Hindlimb muscle (tissue), 1 donor: ENCODE measurements at places on chromosomes 2 and 18.

GRCh38 chr2:62219407-62220159 lies 23.7 kb downstream of the B3GNT2 start:
- no peak for DNase-seq

GRCh38 chr2:71720283-71720560 lies 266.9 kb downstream of the DYSF start:
- DNase-seq = no peak

DNA sequence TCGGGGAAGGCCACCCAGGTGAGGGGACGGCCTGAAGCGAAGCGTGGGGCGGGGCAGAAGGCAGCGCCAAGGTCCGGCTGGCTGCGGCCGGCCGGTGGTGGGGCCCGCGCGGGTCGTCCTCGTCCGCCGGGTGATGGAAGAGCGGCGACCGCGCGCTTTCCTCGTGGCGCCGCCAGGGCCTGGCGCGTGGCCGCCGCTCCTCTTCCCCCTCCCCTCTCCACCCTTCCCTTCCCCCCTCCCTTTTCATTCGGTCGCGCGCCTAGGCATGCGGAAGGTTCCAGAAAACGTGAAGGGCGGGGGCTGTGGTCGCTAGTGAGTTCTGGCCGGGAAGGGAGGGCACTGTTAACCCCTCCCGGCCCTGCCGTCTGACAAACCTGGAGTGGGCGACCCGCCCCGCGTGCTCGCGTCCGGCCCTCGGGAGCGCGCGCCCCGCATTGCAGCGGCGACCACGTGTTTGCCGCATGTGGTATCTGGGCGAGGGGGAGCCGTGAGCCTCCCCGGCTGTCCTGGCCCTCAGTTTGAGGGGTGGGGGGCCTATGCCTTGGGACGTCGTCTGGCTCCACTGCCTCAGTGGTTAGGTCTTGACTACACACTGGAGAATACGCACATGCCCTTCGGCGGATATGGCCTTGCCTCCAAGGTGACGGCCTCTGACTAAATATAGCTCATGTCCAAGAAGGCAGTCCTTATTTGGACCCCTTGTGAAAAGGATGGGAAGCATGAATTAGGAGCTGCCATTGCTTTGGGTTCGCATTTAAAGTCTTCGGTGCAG lies 579 bp downstream of the MAT2A start:
- DNase-seq = peak; percentile 86

DNA sequence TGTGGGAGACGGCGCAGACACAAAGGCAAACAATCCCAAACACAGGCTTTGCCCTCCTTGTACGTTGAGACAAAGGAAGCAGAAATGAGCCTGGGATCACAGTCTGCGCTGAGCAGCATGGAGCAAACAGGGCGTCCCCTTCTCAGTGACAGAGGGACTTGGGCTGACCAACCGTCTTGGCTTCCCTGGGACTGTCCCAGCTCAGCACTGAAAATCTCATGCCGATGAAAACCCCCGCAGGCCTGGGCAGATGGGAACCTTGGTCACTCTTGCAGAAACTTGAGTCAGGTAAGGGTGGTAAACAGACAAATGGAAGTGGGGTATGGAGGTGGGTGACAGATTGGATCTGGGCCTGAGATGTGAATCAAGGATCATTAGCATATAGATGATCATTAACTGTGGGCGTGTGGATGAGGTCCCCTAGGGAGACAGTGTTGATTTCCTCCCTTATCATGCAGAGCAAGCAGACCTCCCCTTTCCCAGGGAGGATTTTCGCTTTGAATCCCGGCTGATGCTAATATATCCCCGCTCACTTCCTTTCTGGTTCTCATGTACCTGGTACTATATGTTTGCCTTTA lies 19.1 kb upstream of the SH3BP4 start:
- DNase-seq = no peak

DNA sequence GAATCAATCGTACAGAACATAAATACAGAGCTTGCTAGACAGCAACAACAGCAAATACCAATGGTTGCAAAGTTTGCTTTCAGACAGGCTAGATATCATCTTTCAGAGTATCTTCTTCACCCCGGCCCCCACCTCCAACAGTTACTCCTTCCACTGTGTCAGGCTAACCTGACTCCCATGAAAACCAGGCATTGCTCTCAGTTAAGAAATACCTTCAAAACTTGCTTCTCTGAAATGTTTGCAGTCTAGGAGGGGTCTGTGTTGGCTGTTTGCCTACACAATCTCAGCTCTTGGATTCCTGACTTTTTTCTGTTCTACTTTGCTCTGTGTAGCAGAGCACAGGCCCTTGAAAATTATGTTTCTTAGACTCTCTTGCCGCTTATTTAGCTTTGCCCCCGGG lies 599.5 kb upstream of the SYT4 start:
- no peak for DNase-seq

- DNase-seq = no peak
These were observed 37.2 kb downstream of the MCFD2 start for GRCh38 chr2:46878240-46878877.

DNA sequence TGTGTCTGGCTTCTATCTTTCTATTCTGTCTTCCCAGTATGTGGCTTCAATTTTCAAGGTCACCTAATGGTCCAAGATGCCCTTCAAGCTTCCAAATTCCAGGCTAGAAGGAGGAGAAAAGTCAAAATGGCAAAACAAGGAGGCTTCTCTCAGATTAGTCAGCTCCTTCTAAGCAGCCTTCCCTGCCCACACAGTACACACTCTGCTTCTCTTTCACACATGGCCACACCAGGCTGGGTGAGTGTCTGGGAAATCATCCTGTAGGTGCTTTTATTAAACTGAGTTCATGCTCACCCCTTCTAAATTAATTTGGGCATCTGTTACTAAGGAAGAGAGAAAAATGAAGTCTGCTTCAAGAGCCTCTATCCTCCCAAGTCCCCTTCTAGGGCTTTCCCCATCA lies 277.2 kb upstream of the MGAT5 start:
- DNase-seq = no peak

GRCh38 chr2:215612786-215613185 lies 176.9 kb upstream of the FN1 start:
- no peak for DNase-seq

- DNase-seq = peak; percentile 41
These were observed 26.3 kb downstream of the MRPL35 start for GRCh38 chr2:86225581-86225980.

- no peak for DNase-seq
These were observed 1021.2 kb downstream of the LRP1B start for GRCh38 chr2:141109633-141110032.

DNA sequence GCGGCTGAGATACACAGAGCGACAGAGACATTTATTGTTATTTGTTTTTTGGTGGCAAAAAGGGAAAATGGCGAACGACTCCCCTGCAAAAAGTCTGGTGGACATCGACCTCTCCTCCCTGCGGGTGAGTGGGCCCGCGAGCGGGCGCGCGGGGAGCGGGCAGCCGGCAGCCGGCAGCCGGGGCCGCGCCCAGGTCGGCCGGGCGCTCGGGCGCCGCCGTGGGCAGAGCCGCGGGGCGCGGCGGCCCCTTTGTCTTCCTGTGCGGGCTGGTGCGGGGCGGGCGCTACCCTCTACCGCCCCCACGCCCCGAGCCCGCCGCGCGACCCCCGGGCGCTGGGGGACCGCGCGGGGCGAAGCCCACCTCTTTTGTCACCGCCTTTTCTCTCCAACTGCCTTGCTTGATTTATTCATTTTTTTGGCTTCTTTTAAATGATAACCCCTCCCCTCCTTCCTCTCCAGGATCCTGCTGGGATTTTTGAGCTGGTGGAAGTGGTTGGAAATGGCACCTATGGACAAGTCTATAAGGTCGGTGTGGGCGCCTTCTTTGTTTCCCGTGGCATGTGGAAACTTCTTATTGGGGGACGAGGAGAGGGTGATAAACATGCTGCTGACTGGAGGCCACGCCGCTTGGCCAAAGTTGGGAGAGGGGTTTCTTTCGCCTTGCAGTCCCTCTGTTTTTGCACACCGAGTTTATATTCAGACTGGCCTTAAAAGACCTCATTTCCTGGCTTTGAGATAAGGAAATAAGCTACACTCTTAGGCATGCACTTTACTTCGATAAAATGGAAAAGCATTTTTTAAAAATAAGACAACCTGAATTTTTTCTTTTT lies 722 bp downstream of the MAP4K4 start:
- DNase-seq = peak; percentile 28

- DNase-seq = no peak
These were observed 123.0 kb upstream of the THUMPD2 start for GRCh38 chr2:39902103-39902502.

- DNase-seq = no peak
These were observed 61.4 kb downstream of the SP3 start for GRCh38 chr2:173903601-173904394.

DNA sequence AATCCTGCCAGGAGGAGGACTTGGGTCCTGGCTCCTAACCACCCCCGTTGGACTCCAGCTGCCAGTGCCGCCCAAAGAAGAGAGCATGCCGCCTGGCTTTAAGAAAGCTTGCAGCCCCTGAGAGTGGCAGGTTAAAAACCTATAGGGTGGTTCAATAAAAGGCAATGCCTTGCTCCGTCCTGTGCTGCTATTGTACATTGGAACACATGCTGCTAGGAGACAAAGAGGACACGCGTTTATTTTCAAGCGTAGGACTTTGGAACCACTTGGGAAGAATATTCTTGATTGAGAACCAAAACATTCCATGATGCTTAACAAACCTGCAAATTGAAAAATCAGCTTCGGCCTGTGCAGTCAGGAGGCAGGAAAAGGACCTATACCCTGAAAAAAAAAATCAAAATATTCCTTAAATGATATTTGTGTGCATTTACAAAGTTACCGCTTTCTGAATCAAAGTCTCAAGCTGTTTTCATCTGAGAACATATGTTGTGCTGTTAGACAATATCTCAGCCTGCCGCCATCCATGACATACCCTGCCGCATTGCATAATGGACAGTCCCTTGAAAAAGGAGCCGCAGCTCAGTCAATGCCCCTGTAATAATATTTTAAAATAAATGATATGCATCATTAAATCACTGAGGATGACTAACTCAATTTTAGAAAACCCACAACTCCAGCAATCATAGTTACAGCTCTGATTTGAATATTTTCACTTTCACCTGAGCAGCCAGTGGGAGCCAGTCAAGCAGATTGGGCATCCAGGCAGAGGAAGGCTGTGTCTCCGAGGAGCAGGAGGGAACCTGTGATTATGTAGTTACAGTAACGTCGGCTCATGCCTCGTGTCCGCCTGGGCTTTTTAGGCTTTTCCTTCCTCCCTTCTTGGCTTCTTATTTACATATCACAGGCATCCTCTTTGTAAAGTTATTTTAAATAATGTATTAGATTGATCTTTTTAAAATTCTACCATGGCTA lies 805.6 kb upstream of the FANCL start:
- DNase-seq = no peak

DNA sequence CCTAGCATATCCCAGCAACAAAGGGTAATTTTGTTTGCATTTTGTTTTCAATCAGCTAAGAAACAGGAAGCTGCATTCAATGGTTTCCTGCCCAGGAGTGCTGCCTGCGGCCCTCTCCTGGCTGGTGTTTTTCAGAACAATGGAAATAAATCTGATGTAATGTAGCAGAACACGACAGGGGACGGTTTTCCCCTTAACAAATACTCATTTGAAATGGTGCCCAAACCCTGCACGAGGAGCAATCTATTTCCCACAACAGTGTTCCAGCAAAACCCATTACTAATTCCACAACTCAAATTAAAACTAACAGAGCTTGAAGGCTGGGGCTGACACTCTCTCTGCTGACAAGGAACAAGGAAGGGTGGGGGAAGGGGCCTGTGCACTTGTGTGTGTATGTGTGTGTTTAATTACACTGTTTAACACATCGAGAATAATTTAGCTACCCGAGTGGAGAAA lies 8.7 kb downstream of the CAPN13 start:
- DNase-seq = no peak

DNA sequence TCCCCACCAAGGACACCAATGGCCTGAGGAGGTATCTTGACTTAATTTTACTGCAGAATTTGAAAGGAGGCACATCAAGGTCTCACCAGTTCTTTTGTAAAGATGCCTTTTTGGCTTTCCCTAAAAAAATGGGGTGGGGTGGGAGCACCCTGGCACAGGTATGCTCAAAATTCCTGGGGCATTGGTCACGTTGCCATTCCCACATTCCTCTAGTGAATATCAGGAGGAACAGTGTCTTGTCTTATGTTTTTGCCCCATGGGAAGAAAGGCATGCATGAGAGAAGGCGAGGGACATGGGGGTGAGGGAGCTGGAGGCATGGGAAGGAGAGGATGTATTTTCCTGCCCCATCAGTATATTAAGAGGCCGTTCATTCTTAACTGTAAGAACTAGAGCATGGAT lies 275.3 kb downstream of the CMPK2 start:
- no peak for DNase-seq

- no peak for DNase-seq
These were observed 196.4 kb downstream of the TNS1 start for GRCh38 chr2:217806482-217806765.

DNA sequence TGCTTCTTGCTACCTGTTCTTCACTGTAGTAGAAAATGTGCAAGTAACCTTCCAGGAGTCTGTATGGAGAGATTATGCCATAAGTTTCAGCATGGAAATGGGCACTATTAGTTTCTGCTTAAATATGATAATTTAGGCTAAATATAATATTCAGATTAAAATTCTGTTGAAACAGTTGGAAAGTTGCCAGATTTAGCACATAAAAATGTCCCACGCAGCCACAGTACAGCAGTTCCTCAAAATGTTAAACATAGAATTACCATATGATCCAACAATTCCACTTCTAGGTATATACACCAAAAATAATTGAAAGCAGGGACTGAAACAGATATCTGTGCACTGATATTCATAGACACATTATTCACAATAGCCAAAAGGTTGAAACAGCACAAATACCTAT lies 121.2 kb downstream of the NRP2 start:
- no peak for DNase-seq
